ENCODE measurements at places on chromosomes 2 and 18.
A peak's percentile ranks its signal among the peaks of the same experiment; 100 is the strongest.

- H3K36me3 ChIP-seq: no peaks in the 10 kb centered on the region
- DNase-seq: no peak
- no peak overlapping the region for H3K4me3 ChIP-seq
- no peaks in the 10 kb centered on the region for H3K27me3 ChIP-seq
Observed at GRCh38 chr2:52083214-52083613, 1051.3 kb upstream of the NRXN1 start.

DNA sequence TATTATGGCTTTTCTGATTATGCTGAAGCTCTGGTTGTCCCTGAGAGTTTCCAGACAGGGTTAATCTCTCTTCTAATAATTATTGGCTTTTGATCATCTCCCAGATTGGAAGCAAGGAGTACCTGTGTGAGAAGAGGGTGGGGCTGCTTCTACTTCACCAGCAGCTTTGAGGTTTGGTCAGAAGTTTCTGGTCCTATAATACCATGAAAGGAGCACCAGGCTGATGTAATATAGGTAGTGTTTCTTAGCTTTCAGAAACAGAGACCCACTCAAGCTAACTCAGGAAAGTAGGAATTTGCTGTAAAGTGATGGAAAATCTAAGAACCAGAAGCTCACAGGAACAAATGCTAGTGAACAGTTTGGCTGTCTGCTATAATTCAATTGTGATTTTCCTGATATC is 57.6 kb downstream of the SGPP2 start:
- peaks cover 7% of the 10 kb centered on the region for H3K27me3 ChIP-seq
- H3K4me1 ChIP-seq: no peaks in the 10 kb centered on the region
- no peaks in the 10 kb centered on the region for H3K36me3 ChIP-seq
- DNase-seq: no peak
- no peak overlapping the region for H3K27ac ChIP-seq

- peaks cover 10% of the 10 kb centered on the region for H3K27me3 ChIP-seq
- H3K36me3 ChIP-seq: no peaks in the 10 kb centered on the region
- H3K4me3 ChIP-seq: no peak overlapping the region
Observed at GRCh38 chr2:242060212-242060835, 190.8 kb downstream of the RTP5 start.

- no peaks in the 10 kb centered on the region for H3K36me3 ChIP-seq
- peaks cover 13% of the 10 kb centered on the region for H3K27me3 ChIP-seq
- H3K27ac ChIP-seq: no peak overlapping the region
- no peak for DNase-seq
- no peak overlapping the region for H3K4me3 ChIP-seq
Observed at GRCh38 chr18:58776084-58776483, 88.6 kb upstream of the ZNF532 start.

DNA sequence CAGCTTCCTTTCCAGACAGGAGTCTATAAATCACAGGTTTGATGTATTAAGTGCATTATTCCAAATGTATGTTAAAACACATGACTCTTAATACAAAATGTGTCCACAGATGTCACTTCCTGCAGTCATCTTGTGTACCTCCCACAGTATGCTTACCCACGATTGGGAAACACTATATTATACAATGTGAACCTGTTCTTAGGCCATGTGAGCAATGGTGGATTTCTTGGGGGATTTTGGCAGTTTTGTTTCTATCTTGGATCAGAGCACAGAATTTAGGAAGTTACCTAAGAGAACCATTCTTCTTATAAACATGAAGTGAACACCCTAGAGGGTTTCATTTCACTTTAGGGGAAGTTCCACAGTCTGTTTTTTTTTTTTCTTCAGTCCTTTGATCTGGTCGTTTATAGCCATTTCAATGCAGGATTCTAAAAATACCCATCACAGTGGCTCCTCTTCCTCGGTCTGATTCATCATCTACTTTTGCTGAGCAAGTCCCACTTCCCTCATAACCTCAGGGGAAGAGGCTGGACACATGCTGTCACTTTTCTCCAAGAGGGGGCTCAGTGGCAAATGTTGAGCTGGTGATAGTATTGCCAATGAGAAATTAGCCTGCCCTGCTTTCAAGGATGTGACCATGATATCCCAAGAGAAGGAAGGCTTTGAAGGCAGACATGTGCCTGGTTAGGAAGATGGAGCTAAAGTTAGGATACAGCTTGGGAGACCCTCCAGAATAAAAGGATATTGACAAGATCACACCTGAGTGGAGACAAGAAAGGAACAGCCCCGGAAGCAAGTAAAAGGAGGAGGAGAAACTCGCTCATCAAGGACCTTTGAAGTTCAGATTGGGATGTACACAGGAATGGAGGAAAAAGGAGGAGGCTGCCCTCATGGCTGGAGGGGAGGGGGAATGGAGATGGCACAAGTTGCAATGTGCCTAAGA is 22.6 kb downstream of the PLEK start:
- peak; percentile 21 for DNase-seq
- H3K27ac ChIP-seq: peak overlapping the region; percentile 72
- no peaks in the 10 kb centered on the region for H3K36me3 ChIP-seq
- H3K4me1 ChIP-seq: peaks cover 35% of the 10 kb centered on the region

GRCh38 chr2:240904216-240905175 is 1.6 kb upstream of the CROCC2 start:
- H3K4me3 ChIP-seq: no peak overlapping the region
- no peaks in the 10 kb centered on the region for H3K4me1 ChIP-seq
- no peaks in the 10 kb centered on the region for H3K27me3 ChIP-seq
- no peak overlapping the region for H3K27ac ChIP-seq
- DNase-seq: no peak

DNA sequence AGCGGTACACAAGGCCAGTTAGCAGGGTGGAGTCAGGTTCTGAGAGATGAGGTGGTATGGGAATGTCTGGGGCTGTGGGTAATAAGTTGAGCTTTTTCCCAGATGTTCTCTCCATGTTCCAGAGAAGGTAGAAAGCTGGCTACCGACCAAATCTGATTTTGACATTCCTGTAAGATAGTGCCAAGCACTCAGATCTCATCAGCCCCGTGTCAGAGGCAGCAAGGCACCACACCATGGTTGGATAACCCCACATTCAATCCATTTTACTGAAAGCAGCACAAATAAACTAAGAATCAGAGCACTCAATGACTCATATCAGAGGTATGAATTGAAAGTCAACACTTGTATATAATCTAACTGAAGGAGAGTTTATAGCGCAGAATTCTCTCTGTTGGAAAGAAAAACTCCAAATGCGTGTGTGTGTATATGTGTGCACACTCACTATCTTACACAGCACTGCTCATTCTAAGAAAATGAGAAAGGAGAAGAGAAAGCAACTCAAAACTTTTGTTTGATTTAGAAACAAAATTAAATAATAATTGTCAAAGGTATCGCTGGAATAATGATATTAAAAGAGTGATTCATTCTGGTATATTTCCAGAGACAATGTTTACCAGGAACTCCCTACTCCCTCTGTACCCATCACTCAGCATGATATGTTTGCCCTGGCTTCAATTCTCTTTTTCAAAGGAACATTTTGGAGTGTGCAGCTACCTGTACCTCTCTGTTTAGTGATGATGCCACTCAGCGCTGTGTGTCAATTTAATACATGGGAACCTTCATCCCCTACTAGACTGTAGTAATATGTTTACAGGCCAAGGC is 375.1 kb upstream of the ID2 start:
- no peak overlapping the region for H3K27ac ChIP-seq
- no peaks in the 10 kb centered on the region for H3K27me3 ChIP-seq
- no peak overlapping the region for H3K4me3 ChIP-seq
- peaks cover 54% of the 10 kb centered on the region for H3K4me1 ChIP-seq
- DNase-seq: peak; percentile 37
- H3K36me3 ChIP-seq: no peaks in the 10 kb centered on the region

DNA sequence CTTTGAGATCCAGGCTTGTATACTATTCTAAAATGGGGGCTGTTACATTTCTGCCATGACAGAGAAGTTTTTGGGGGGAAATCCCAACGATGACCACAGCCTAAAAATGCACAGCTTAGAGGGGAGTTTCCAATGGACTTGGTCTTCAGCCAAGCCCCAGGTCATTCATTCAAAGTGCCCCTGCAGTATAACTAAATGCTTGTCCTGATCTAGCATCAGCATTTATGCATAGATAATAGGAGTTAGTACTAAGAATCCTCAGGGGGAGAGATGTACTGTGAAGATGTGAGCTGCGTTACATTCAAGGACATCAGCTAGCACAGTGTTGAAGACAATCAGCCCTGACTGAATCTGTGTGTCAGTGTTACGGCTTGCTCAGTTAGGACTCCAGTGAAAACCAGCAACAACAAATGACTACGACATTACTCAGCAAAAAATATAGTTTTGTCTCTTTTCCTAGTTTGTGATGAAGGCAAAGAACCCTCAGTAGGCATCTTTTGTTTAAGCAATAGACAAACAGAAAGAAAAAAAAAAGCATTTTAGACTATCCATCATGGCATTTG is 160.9 kb downstream of the ZEB2 start:
- no peaks in the 10 kb centered on the region for H3K36me3 ChIP-seq
- H3K27me3 ChIP-seq: no peaks in the 10 kb centered on the region
- peak; percentile 52 for DNase-seq
- no peak overlapping the region for H3K4me3 ChIP-seq
- H3K27ac ChIP-seq: peak overlapping the region; percentile 66
- H3K4me1 ChIP-seq: peaks cover 18% of the 10 kb centered on the region

DNA sequence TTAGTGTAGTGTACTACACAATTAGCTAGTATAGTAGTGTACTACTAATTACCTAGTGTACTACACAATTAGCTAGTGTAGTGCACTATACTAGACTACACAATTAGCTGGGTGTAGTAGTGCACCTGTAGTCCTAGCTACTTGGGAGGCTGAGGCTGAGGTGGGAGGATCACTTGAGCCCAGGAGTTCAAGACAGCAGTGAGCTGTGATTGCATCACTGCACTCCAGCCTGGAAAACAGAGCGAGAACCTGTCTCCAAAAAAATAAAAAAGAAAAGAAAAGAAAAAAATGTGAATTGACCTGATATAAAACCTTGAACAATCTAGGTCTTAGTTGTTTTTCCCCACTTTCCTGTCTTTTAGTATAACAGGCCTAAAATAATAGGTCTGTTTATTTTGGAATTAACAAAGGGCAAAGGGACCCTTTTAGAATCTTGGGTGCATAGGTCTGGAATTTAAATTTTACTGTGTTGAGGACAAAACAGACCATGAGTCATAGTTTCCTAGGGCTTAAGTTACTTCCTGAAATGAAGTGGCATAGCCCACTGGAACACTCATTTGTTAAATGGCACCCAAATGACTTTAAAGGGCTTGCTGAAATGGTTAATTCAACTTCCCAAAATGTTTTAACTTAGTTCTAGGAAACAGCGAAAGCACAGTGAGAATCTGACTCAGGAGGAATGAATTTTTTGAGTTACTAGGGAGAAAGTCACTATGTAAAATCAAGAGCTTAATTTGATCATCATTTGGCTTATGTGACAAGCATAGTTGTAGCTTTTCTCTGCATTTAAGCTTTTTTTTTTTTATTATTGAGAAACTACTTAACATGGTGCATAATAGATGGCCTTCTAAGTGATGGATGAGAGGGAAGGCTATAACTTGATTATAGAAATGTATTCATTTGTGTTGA is 50.7 kb upstream of the ARL5A start:
- H3K27ac ChIP-seq: peak overlapping the region; percentile 29
- H3K4me3 ChIP-seq: no peak overlapping the region
- no peaks in the 10 kb centered on the region for H3K36me3 ChIP-seq
- no peak for DNase-seq

GRCh38 chr2:143029141-143029540 is 100.1 kb upstream of the ARHGAP15 start:
- peaks cover 11% of the 10 kb centered on the region for H3K27me3 ChIP-seq
- no peak overlapping the region for H3K27ac ChIP-seq
- DNase-seq: no peak
- no peak overlapping the region for H3K4me3 ChIP-seq
- H3K4me1 ChIP-seq: peaks cover 9% of the 10 kb centered on the region

Data from activated CD4-positive, alpha-beta T cell treated with anti-CD3 and anti-CD28 coated beads for 36 hours (primary cell).